ENCODE measurements at places on chromosomes 16 and 17.
A peak's percentile ranks its signal among the peaks of the same experiment; 100 is the strongest.

- DNase-seq: no peak
These were observed 722.0 kb upstream of the SOX9 start for GRCh38 chr17:71398800-71399219.

DNA sequence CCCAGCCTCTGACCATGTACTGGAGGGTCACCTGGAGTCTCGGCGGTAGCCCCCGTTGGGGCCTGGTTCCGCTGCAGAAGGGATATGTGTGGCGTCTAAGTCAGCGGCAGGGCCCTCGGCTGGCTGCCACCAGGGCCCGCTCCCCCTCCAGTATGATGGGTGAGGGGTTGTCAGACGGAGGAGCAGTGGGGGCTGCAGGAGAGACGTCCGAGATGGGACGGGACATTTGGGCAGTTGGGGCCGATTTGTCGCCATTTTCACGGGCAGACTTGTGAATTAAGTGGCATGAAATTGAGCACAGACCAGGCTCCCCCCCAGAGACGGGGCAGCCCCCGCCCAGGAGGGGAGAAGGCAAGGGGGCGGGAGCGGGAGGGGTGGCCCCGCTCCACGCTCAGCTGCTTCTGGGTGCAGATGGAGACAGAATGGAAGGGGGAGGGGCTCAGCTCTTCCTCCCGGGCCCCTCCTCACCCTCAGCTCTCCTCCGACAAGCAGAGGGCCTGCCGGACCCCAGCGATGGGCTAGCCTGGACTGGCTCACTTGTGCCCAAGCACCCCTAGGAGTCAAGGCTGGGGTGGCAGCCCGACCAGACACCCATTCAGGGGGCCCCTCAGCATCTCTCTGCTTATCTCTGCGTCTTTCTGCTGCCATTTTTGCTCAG lies 52.7 kb upstream of the LHX1 start:
- no peak for DNase-seq

- DNase-seq: no peak
These were observed 171.5 kb downstream of the AXIN2 start for GRCh38 chr17:65389949-65390348.

DNA sequence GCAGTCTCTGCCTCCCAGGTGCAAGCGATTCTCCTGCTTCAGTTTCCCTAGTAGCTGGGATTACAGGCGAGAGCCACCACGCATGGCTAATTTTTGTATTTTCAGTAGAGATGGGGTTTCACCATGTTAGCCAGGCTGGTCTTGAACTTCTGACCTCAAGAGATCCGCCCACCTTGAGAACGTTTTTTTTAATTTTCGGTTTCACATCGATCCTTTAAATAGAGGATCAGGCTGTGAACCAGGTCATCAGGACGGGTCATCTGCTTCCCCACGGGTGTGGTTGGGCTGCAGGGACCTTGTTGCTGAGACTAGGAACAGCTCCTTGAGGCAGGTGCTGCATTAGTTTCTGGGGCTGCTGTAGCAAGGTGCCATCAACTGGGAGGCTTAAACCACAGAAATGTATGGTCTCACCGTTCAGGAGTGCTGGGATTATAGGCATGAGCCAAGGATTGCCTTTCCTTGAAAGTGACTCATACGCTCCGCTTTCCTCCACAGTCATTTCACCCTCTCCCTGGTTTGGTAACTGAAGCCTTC lies 7.9 kb upstream of the NAGPA start:
- no peak for DNase-seq

- DNase-seq: peak; percentile 68
These were observed at the start of gene VAT1 for GRCh38 chr17:43021741-43022512. Gene VAT1 (minus strand): TSS chr17:43022385. CDS start chr17:43022322, 63 bp downstream.

Measured in hippocampal formation (tissue), 2 donors.